ENCODE measurements at places on chromosomes 13 and 19.

DNA sequence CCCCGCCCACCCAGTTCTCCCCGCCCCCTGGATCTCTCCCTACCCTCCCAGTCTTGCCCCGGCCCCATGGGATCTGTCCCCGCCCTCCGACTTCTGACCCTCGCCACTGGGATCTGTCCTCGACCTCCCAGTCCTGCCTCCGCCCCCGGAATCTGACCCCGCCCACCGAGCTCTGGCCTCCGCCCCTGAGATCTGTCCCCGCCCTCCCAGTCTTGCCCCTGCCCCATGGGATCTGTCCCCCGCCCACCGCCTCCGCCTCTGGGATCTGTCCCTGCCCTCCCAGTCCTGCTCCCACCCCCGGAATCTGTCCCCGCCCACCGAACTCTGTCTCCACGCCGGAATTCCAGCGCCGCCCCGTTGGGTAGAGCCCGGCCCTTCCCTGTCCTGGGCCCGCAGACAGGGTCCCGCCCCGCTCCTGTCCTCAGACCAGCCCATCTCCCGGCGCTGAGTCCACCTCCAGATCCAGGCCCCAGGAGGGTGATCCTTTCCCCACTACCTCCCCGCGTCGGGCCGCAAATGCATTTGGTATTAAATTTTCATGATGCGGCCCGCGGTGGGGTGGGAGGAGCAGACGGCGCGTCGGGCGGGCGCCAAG is 1.5 kb upstream of the SLC17A7 start:
- peak; percentile 88 for DNase-seq

- no peak for DNase-seq
Measured at GRCh38 chr19:46478356-46478986, 7.1 kb upstream of the PNMA8A start.

GRCh38 chr19:10835089-10835753 is 791 bp downstream of the TMED1 start:
- DNase-seq, result no peak

DNA sequence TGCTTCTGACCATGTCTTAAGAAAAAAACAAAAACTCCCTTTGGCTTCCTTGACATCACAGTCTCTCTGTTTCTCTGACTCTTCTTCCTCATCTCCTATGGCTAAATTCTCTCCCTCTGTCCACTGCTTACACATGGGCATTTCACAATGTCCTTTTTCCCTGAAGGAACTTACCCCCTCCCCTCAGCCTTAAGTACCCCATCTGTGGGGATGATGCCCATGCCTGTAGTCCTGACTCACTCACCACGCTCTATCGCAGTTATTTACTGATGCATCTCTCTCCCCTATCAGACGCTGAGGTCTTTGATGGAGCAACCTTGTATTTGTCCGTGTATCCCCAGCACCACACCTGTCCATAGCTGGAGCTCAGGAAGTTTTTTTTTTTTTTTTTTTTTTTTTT is 32.4 kb downstream of the ACTN4 start:
- DNase-seq, result no peak

GRCh38 chr19:18229474-18229873 is 3.2 kb upstream of the PDE4C start:
- DNase-seq, result no peak

- DNase-seq, result peak; percentile 30
Measured at GRCh38 chr13:29923554-29924481, 73.4 kb upstream of the UBL3 start.

DNA sequence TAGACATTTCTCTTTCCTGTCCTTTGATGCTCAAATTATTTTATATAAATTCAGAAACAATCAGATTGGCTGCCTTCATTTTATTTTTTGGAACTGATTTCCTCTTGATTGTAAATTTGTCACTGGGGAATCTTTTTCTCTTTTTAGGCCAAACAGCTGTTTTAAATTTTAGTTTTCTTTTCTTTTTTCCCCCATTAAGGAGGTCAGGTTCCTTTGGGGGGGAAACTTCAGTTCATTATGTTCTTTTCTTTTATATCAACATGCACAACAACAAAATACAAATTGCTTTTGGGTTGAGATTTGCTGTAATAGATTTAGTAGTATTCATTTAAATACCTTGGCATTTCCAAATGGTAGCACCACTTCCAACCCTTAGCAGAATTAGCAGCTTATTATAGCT is 264.8 kb upstream of the SPRY2 start:
- DNase-seq, result no peak

Data from cerebellar cortex (tissue), 1 donor.